SK-N-SH treated with all-trans-retinoic acid at 6 μM for 48 hours (cell line): ENCODE measurements at places on chromosomes 7 and 10.

- no peak for ATAC-seq
These were observed 18.1 kb upstream of the ABCB5 start for GRCh38 chr7:20597339-20597738.

DNA sequence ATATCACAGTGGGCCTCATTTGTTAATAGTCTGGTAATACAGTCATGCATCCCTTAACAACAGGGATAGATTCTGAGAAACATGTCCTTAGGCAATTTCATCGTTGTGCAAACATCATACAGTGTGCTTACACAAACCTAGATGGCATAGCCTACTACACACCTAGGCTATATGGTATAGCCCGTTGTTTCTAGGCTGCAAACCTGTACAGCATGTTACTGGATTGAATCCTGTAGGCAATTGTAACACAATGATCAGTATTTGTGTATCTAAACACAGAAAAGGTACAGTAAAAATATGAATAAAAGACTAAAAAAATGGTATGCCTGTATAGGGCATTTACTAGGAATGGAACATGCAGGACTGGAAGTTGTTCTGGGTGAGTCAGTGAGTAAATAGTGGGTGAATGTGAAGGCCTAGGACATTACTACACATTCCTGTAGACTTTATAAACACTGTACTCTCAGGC is 12.0 kb upstream of the RHOBTB1 start:
- peak; percentile 78 for ATAC-seq

DNA sequence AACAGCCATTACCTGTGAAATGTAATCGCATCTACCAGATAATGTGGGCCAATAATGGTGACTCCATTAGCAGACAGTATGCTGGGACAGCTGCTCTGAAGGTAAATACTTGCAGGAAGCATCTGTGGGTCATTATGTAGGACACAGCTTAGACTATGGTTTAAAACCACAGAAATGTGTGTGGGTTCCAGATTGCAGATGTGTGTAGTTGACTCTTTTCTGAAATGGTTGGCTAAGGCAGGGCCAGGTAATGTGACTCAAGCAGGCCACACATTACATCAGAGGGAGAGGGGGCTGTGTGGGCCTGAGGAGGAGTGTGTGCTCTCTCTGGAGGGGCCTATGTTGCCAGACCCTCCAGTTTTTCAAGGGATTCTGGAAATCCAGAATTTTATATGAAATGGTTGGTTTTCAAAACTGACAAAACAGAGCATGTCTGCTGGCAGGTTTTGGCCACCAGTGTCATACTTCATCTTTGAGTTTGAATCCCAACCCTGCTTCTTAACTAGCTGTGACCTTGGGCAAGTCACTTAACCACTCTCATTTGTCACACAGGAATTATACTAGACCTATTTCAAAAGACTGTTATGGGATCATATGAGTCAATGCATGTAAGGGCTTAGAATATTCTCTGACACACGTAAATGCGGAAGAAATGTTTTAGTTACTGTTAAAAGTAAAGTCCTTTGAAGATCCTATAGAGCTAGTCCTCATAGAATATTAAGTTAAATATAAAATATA is 64.5 kb downstream of the MCMBP start:
- ATAC-seq: peak; percentile 41; the same call in 2 of the 3 replicates

- ATAC-seq: peak; percentile 30; the same call in 2 of the 3 replicates
These were observed 19.0 kb downstream of the LDB1 start for GRCh38 chr10:102101152-102101551.

- peak; percentile 27 for ATAC-seq
These were observed 34.7 kb downstream of the TRRAP start for GRCh38 chr7:98913026-98913425.

- no peak for ATAC-seq
These were observed 22.0 kb downstream of the MBL2 start for GRCh38 chr10:52750629-52751028.

- peak; percentile 25 for ATAC-seq
These were observed 38.0 kb downstream of the UNC5B start for GRCh38 chr10:71250405-71250804.

GRCh38 chr7:48933549-48934085 is 9.3 kb downstream of the CDC14C start:
- no peak for ATAC-seq

GRCh38 chr10:18625886-18626285 is 25.5 kb downstream of the NSUN6 start:
- no peak for ATAC-seq

DNA sequence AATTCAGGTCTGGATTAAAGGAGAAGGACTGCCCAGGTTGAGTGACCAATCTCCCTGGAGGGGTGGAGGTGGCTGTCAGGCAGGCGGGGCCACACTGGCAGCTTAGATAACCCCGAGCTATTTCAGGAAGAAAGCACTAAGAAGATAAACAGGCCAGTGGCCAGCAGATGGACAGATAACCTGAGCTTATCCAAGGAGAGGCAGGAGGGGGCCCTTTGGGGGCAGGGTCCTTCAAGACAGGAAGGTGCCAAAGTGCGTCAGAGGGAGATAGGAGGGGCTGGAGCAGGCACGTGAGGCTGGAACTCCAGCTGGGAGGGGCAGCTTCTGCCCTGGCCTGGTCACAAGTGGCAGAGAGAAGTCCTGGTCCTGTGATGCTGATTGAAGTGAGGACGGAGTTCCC is 29.8 kb upstream of the PODXL start:
- ATAC-seq: no peak; the same call in 2 of the 3 replicates

GRCh38 chr10:59557642-59558041 is 152.0 kb downstream of the SLC16A9 start:
- no peak for ATAC-seq

- ATAC-seq: no peak
These were observed 591.9 kb upstream of the MGMT start for GRCh38 chr10:128875030-128875744.

- peak; percentile 97 for ATAC-seq
These were observed 29.2 kb downstream of the TFAM start for GRCh38 chr10:58414270-58415041.

DNA sequence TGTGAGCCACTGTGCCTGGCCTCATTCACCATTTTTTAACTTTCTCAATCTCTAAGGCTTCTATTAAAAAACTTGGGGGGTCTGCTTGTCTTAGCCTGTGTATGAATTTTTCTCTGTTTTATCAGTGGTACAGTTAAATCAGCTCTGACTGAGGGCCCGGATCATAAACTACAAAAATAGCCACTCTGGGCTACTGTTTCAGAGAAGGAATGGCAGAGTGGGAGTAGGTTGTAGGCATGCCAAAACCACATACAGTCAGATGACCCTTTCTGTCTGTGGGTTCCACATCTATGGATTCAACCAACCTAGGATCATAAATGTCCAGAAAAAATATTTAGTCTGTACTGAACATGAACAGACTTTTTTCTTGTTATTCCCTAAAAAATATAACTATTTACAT is 21.3 kb downstream of the TBC1D12 start:
- ATAC-seq: peak; percentile 31; the same call in 1 of the 3 replicates

GRCh38 chr7:151838861-151839381 is 38.0 kb downstream of the PRKAG2 start:
- no peak for ATAC-seq

- ATAC-seq: no peak
These were observed 3.3 kb downstream of the SLIT1 start for GRCh38 chr10:97182288-97182990.

DNA sequence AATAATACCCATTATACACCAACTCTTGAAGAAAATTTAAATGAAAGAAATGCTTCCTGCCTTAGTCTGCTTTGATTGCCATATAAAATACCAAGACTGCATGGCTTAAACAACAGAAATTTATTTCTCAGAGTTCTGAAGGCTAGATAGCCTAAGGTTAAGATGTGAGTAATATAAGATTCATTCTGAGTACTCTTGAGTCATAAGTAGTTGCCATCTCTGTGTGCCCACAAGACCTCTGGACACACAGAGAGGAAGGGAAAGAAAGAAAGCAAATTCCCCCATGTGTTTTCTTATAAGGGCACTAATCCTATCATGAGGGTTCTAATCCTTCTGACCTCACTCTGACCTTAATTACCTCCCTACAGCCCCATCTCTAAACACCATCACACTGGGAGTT is 201.2 kb downstream of the PTN start:
- ATAC-seq: no peak

GRCh38 chr10:29370097-29371092 is 81.5 kb downstream of the LYZL1 start:
- ATAC-seq: no peak; the same call in 2 of the 3 replicates

DNA sequence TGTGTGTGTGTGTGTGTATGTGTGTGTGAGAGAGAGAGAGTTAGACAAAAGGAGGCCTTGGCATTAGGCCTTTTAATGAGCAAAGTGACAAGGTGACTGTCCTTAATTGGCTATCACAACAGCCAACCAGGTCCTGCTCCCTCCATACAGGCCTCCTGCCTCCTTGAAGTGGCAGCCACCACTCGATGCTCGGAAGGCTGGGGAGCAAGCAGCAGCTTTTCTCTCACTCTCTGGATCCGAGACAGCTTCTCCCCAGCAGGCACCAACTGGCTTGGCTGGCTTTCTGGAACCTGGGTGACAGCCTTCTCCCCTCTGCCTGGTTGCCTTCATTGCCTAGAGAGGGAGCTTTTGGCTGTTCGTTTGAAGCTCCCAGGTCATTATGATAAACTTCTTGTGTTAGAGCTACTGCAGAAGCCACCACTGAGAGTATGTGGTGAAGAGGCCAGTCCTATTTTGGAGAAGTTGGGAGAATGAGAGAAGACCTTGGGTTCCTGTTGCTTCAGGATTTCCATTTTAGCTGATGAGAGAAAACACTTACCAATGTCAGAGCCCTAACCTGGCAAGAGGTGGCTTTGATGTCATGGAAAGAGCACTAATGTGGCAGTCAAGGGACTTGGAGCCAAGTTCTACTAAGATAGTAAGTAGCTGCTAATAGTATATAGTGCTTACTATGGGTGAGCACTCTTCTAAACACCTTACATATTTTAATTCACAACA is 37.6 kb downstream of the RPS24 start:
- no peak for ATAC-seq

- ATAC-seq: peak; percentile 97
These were observed 66.9 kb upstream of the AFAP1L2 start for GRCh38 chr10:114470956-114471905.
